ENCODE measurements at places on chromosomes 4 and X. TPM values are rescaled to one million over a fixed set of nuclear protein-coding genes. Genes with fewer than 3 reads are reported as not detected.

POLN gene
- 0.59 TPM for total RNA-seq

TKTL2 gene
- not detected for total RNA-seq

TEX11 gene
- total RNA-seq: 0.88 TPM

ALB gene
- total RNA-seq: not detected

DCAF4L1 gene
- total RNA-seq: not detected

SLITRK4 gene
- total RNA-seq: not detected

TMEM271 gene
- not detected for total RNA-seq

HOPX gene
- not detected for total RNA-seq

SLC49A3 gene
- not detected for total RNA-seq

SLC2A9 gene
- not detected for total RNA-seq

SYTL5 gene
- 4.3 TPM for total RNA-seq

ETDB gene
- total RNA-seq: not detected

SERPINA7 gene
- total RNA-seq: not detected

ZCCHC12 gene
- total RNA-seq: not detected
